ENCODE measurements at places on chromosomes 6 and 20. TPM values are rescaled to one million over a fixed set of nuclear protein-coding genes. Genes with fewer than 3 reads are reported as not detected.

GRCh38 chr6:45045253-45045601 is 282.9 kb upstream of the RUNX2 start:
- H3K4me1 ChIP-seq: no peaks in the 10 kb centered on the region
- H3K4me3 ChIP-seq: no peak overlapping the region
- DNase-seq: no peak
- H3K27me3 ChIP-seq: no peaks in the 10 kb centered on the region
- H3K36me3 ChIP-seq: no peaks in the 10 kb centered on the region

Gene TNF
- not detected for total RNA-seq

Gene AURKA
- 216 TPM for total RNA-seq

- H3K27me3 ChIP-seq: no peaks in the 10 kb centered on the region
- no peaks in the 10 kb centered on the region for H3K4me1 ChIP-seq
- H3K36me3 ChIP-seq: no peaks in the 10 kb centered on the region
- H3K27ac ChIP-seq: no peak overlapping the region
These were observed 347.5 kb downstream of the MAFB start for GRCh38 chr20:40341561-40341960.

DNA sequence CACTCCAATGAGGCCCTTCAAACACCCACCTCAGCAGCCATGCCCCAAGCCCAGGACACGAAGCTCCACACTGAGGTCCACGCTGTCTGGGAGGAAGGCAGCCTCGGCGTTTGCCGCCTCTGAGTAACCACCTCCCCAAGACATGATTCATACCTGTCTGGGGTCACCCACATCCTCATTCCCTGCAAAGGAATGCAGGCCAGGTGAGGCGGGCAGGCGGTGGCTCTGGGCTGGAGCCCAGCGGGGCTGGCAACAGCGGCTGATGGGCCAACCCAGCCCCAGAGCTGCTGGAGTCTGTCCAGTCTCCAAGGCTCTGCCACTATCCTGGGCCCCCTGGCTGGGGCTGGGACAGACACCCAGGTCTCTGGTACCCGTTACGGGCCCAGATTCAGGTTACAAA is 14.8 kb downstream of the PMEPA1 start:
- no peak overlapping the region for H3K4me3 ChIP-seq
- no peaks in the 10 kb centered on the region for H3K27me3 ChIP-seq
- no peak for DNase-seq

GRCh38 chr20:36493051-36493800 is 48.1 kb upstream of the MYL9 start:
- H3K27me3 ChIP-seq: no peaks in the 10 kb centered on the region
- peaks cover 5% of the 10 kb centered on the region for H3K36me3 ChIP-seq
- H3K4me3 ChIP-seq: no peak overlapping the region
- H3K27ac ChIP-seq: no peak overlapping the region
- DNase-seq: no peak

GRCh38 chr20:51354769-51355319 is 187.7 kb downstream of the NFATC2 start:
- no peak for DNase-seq
- H3K4me1 ChIP-seq: no peaks in the 10 kb centered on the region
- no peak overlapping the region for H3K4me3 ChIP-seq
- H3K36me3 ChIP-seq: no peaks in the 10 kb centered on the region
- H3K27ac ChIP-seq: no peak overlapping the region

DNA sequence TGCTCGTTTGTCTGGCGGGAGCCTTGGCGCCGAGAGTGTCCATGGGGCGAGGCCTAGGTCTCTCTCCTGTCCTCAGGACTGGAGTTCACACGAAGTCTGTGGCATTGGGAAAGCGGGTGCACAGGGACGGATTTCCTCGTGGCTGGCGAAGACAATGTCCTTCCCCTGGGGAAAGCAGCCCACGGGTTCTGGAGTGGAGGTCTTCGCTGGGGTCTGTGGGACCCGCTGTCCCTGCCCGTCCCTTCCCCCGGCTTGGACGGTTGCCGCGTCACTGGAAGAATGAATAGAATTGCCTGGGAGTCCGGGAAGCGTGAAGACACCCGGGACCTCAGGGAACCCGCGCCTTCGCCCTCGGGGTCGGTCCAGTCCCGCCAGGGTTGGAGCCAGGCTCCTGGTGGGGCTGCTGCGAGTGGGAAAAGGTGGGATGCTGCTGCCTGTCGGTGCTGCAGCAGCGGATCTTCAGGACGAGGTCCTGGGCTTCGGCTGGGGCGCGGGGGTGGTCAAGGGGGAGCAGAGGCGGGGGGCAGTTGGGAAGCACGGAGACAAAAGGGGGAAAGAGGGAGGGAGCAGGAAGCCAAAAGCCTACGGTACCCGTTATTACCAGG is 441.8 kb upstream of the DEFB115 start:
- no peaks in the 10 kb centered on the region for H3K4me1 ChIP-seq
- DNase-seq: no peak
- no peak overlapping the region for H3K27ac ChIP-seq
- H3K36me3 ChIP-seq: no peaks in the 10 kb centered on the region
- H3K27me3 ChIP-seq: no peaks in the 10 kb centered on the region
- H3K4me3 ChIP-seq: no peak overlapping the region

GRCh38 chr20:32034581-32035425 is 17.2 kb upstream of the HCK start:
- H3K4me3 ChIP-seq: no peak overlapping the region
- peaks cover 7% of the 10 kb centered on the region for H3K27me3 ChIP-seq
- peaks cover 6% of the 10 kb centered on the region for H3K4me1 ChIP-seq
- no peak overlapping the region for H3K27ac ChIP-seq

Gene CLIC5
- 15.1 TPM for total RNA-seq

DNA sequence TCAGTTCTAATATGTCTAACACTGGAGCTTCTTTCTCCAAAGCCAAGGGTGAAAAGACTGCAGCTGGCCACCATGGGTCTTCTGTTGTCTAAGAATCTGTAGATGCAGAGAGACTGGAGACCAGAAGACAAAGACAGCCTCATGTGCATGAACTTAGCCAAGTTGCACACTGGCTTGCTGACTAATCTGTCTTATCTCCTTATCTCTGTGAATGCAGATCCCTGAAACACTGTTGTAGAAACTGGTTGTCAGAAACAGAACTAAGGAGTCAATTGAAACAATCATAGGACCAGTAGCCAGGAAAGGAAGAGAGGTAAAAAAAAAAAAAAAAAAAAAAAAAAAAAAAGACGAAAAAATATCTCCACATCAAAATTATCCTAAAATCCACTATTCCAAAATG is 109.7 kb downstream of the BFSP1 start:
- DNase-seq: no peak
- no peak overlapping the region for H3K4me3 ChIP-seq
- H3K36me3 ChIP-seq: no peaks in the 10 kb centered on the region
- no peaks in the 10 kb centered on the region for H3K4me1 ChIP-seq

Gene GPLD1
- 9.0 TPM for total RNA-seq

DNA sequence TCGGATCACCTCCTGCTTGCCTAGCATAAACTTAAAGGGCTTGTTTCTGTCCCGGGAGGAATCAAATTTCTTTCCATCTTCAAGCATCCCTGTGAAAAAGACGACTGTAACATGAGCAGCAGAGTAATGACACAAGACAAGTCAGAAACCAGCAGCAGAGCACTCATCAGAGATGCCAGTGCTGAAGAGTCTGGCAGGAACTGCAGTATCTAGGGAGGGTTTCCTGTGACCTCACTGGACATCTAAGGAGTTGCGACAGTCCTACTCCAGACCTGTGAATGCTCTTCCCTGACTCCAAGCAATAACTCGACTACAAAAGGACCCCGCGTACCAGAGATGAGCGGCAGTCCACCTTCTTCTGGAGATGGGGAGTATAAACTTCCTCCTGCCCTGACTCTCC is 17.3 kb downstream of the FKBP1A start:
- H3K4me1 ChIP-seq: peaks cover 9% of the 10 kb centered on the region
- H3K4me3 ChIP-seq: no peak overlapping the region
- peaks cover 3% of the 10 kb centered on the region for H3K36me3 ChIP-seq
- no peaks in the 10 kb centered on the region for H3K27me3 ChIP-seq

Gene SERPINB1
- total RNA-seq: 75.6 TPM

DNA sequence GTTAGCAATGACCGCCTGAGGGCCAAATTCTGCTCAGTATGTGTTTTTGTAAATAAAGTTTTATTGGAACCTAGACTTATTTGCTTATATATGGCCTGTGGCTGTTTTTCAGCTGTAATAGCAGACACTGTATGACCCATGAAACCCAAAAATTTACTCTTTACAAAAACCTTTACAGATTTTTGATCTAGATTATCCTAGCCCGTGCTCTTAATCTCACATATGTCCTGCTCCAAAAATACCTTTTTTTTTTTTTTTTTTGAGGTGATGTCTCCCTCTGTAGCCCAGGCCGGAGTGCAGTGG is 148.0 kb upstream of the ZNF217 start:
- no peak for DNase-seq
- no peaks in the 10 kb centered on the region for H3K27me3 ChIP-seq
- H3K36me3 ChIP-seq: no peaks in the 10 kb centered on the region
- H3K4me3 ChIP-seq: no peak overlapping the region
- peaks cover 41% of the 10 kb centered on the region for H3K4me1 ChIP-seq

Gene HS3ST5
- 0.28 TPM for total RNA-seq

Gene CST5
- total RNA-seq: not detected

DNA sequence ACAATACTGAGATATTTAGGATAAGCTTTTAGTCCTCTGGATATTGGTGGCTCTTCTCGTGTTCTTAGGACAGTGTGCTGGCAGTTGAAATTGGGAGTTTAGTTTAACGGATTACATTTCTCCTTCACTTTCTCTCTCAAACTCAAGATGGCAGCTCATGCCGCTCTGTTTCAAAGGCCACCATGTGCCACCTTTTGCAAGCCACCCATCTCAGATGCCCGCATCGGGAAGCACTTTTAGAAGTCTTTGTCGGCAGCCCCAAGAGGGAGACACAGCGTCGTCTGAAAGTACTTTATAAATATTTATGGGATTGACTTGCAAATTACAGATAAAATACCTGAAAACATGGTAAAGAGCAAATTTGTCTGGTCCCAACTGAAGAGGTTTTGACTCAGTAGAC is 73.5 kb downstream of the DOK5 start:
- no peaks in the 10 kb centered on the region for H3K4me1 ChIP-seq
- H3K27me3 ChIP-seq: no peaks in the 10 kb centered on the region
- H3K36me3 ChIP-seq: no peaks in the 10 kb centered on the region
- H3K27ac ChIP-seq: no peak overlapping the region

GRCh38 chr20:51198238-51198637 is 175.3 kb upstream of the KCNG1 start:
- H3K4me3 ChIP-seq: no peak overlapping the region
- no peak for DNase-seq
- H3K27ac ChIP-seq: no peak overlapping the region
- H3K4me1 ChIP-seq: no peaks in the 10 kb centered on the region
- no peaks in the 10 kb centered on the region for H3K27me3 ChIP-seq

- peaks cover 6% of the 10 kb centered on the region for H3K4me1 ChIP-seq
- no peaks in the 10 kb centered on the region for H3K36me3 ChIP-seq
- H3K27me3 ChIP-seq: no peaks in the 10 kb centered on the region
- H3K4me3 ChIP-seq: no peak overlapping the region
- no peak overlapping the region for H3K27ac ChIP-seq
These were observed 199.0 kb downstream of the JARID2 start for GRCh38 chr6:15444881-15445280.

- no peak for DNase-seq
- no peak overlapping the region for H3K4me3 ChIP-seq
- H3K36me3 ChIP-seq: peaks cover 3% of the 10 kb centered on the region
- H3K27ac ChIP-seq: no peak overlapping the region
- H3K27me3 ChIP-seq: no peaks in the 10 kb centered on the region
These were observed 15.9 kb downstream of the LEMD2 start for GRCh38 chr6:33772902-33773472.

Gene ENPP1
- total RNA-seq: 4.6 TPM

DNA sequence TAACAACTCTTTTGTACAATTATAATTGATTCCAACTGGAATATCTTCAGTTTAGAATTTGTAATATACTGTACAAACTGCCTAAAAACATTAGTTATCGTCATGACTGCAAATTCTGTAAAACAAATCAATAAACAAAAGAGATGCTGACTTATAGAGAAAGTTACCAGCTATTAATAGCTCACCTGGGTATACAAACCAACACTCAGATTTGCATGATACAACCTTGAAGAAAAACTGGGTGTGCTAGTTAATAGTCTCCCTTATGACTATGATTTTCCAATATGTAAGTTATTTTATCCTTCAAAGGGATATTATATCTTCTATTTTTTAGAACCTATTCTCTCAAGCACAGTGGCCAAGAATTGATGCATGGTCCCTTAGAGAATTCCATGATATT is 698.5 kb downstream of the FRK start:
- H3K4me1 ChIP-seq: no peaks in the 10 kb centered on the region
- H3K4me3 ChIP-seq: no peak overlapping the region
- H3K27me3 ChIP-seq: no peaks in the 10 kb centered on the region
- no peak for DNase-seq
- H3K36me3 ChIP-seq: no peaks in the 10 kb centered on the region
- no peak overlapping the region for H3K27ac ChIP-seq

Gene HSD17B8
- total RNA-seq: 12.5 TPM

- no peak for DNase-seq
- H3K4me1 ChIP-seq: no peaks in the 10 kb centered on the region
- no peak overlapping the region for H3K27ac ChIP-seq
- peaks cover 2% of the 10 kb centered on the region for H3K27me3 ChIP-seq
- no peaks in the 10 kb centered on the region for H3K36me3 ChIP-seq
- H3K4me3 ChIP-seq: no peak overlapping the region
These were observed 8.1 kb upstream of the HBS1L start for GRCh38 chr6:135062735-135063134.

DNA sequence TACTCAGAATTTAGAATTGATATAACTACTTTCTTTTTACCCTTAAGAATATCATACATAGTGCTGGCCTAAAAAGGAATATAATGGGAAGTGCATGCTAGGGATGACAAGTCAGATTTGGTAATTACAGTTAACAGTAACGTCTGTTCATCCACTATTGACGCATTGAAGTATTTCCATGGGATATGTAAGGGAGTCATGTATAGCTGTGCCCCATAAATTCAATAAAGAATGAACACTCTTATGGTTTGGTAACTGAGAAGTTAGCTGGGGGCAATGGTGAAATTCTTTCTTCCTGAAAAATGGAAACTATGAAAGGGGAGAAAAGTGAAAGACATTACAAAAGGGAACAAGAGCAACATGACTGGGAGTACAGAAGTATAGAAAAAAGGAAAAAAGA is 2.6 kb upstream of the COL19A1 start:
- H3K27ac ChIP-seq: no peak overlapping the region
- H3K36me3 ChIP-seq: no peaks in the 10 kb centered on the region
- H3K4me3 ChIP-seq: no peak overlapping the region
- no peak for DNase-seq
- no peaks in the 10 kb centered on the region for H3K27me3 ChIP-seq
- peaks cover 5% of the 10 kb centered on the region for H3K4me1 ChIP-seq

Gene TMC2
- total RNA-seq: not detected

DNA sequence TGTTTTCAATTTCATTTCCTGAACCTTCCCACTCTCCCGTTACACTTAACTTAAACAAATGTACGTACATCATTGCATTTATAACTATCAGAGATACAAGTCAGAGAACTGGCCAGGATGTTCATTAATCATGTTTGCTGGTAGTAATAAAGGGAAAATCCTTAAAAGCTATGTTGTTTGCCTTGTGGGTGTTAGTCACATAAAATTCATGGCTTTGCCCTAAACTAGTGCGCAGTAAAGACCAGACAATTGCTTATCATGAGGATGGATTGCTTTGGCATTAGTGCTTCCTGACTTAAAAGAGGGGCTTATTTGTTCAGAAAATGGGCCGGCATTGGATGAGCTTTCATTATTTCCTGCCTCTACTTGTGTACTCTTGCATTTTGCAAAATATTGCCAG is 1037.3 kb upstream of the FLRT3 start:
- no peak for DNase-seq
- H3K4me1 ChIP-seq: no peaks in the 10 kb centered on the region
- no peak overlapping the region for H3K27ac ChIP-seq

Measured in Caco-2 (cell line).